ENCODE measurements at places on chromosomes 6 and 20.

GRCh38 chr6:135537741-135538301 is 40.3 kb upstream of the AHI1 start:
- no peak for DNase-seq

DNA sequence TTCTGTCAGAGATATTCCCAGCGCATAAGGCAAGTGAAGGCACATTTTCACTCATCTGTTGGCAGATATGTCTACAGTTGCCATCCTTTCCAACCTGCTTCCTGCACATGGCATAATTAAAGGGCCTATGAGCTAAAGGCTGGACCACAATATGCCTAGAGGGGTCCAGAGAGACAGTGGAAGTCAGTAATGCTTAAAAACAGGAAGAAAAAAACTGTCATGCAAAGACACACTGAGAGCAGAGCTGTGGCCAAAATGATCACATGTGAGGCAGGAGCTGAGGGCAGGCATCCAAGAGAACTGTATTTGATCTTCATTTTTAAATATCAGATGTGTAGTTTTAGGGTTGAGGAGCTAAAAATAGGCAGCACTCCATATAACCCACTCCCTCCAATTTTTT is 125.0 kb upstream of the BACH2 start:
- no peak for DNase-seq

- DNase-seq: no peak
Measured at GRCh38 chr6:53664623-53665022, 933 bp downstream of the KLHL31 start.

DNA sequence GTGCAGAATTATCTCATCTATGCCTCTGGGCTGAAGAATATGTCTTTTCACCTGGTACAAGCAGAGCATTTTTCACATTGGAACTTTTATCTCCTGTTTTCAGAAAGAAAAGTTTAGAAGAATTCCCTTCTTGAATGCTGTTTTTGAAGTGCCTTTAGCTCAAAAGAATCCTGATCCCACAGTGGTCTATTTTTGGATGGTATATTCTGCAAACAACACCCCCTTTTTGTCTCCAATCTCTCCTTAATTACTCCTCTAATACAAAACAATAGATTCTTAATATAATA is 57.7 kb upstream of the HFE start:
- no peak for DNase-seq

- peak; percentile 86 for DNase-seq
Measured at GRCh38 chr6:27388293-27389197, at the start of gene ZNF391. ZNF391 (plus strand) TSS chr6:27388759; CDS start chr6:27400371, 11,612 bp downstream.

- DNase-seq: no peak
Measured at GRCh38 chr6:18405477-18406293, 18.5 kb downstream of the RNF144B start.

DNA sequence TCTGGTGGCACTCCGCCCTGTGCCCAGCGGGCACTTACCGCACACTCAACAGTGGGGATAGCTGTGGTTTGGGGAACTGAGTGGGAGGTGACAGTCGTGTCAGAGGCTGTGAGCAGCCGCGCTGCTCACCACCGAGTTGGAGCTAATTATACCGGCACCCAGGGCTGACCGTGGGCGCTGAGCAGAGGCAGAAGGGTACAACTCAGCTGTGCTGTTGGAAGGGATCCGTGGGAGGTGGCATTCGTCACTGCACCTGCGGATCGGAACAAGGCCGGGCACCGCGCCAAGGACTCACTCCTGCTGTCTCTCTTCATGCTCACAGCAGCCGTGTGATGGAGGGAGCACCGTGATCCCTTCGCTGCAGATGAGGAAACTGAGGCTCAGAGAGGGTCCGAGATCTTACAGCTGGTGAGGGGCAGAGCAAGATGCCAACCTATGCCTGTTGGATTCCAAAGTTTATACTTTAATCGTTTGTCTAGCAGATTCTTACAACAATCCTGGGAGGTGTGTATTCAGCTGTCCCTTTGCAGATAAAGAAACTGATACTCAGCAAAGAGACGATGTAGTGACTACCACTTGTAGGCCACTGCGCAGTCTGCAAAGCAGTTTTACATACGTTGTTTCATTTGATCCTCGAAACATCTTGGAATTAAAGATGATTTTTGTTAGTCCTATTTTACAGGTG is 713 bp upstream of the ELMO2 start:
- peak; percentile 94 for DNase-seq

- DNase-seq: no peak
Measured at GRCh38 chr6:3701631-3702030, 49.9 kb downstream of the PXDC1 start.

GRCh38 chr6:130128326-130128725 is 94.4 kb downstream of the SAMD3 start:
- no peak for DNase-seq

DNA sequence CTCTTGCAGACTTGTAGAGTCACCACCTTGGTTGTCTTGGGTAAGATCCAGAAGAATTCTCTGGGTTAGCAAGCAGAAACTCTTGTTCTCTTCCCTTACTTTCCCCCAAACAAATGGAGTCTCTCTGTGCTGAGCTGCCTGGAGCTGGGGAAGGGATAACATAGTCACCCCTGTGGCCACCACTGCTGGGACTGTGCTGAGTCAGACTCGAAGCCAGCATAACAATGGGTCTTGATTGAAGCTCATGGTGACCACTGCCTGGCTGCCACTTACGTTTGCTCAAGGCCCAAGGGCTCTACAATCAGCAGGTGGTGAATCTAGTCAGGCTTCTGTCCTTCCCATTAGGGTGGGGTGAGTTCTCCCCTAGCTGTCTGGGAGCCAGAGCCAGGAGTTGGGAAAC is 15.4 kb upstream of the ERVFRD-1 start:
- no peak for DNase-seq

DNA sequence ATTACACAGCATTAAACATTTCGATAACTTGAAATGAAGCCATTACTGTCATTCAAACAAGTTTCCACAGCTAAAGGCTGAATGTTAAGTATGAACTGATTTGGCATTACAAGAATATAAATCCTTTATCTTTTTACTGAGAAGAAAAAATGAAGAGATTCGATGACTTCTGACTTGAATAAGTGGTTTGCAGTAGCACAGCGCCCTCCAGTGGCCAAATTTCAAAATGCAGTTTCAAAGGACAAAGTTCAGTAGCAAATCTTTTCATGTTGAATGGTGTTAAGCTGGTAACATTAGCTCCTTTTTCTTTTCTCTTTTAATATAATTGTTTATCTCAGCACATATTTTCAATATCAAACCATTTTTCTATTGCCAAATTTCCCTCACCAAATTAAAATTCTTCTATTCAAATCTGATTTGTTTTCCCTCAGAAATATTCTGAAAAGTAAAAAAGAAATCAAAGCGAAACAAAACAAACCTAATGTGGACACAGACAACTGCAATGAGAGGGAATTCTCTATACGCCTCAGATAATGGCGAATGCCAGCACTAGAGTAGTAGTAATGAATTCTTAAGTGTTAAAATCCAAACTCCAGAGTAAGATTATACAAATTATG is 145.7 kb downstream of the BTBD9 start:
- peak; percentile 80 for DNase-seq

- DNase-seq: peak; percentile 68
Measured at GRCh38 chr20:22446613-22447446, 137.5 kb downstream of the FOXA2 start.

- peak; percentile 9 for DNase-seq
Measured at GRCh38 chr6:165835410-165835851, 172.4 kb upstream of the PDE10A start.

DNA sequence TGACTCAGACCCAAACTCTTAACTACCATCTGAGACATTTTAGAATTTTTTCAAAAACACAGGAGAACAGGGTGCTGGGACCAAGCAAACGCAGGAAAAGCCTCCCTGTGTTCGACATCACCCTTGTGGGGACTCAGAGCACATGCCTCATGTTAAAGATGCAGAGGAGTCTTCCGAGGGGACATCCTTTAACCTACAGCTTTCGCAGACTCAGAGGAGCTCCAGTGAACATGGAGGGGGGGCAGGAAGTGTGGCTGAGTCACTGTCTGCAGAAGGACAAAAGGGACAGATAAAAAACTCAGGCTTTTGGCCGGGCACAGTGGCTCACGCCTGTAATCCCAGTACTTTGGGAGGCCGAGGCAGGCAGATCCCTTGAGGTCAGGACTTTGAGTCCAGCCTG is 15.1 kb downstream of the BMP7 start:
- DNase-seq: no peak

- DNase-seq: no peak
Measured at GRCh38 chr20:32395066-32395465, 36.9 kb downstream of the ASXL1 start.

- DNase-seq: no peak
Measured at GRCh38 chr6:143970456-143971218, 37.4 kb downstream of the PLAGL1 start.

DNA sequence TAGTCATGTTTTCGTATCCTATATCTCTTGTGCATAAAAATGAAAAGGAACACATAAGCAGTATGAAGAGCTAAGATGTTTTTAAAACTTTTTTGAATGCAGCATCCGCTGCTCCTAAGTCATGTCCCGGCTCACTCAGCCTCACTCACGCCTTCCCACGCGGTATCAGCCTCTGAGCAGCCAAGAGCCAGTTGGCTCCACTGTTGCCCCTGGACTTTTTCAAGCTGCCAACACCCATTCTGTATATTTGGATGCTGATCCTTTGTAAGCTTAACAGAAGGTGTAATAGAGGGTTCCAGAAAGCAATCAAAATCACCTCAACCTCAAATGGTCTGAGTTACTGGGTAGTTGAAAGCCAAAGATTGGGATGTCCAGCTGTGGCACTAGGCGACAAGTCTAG is 139.3 kb downstream of the TTLL2 start:
- DNase-seq: no peak

GRCh38 chr20:50373674-50374286 is 136.4 kb upstream of the PTPN1 start:
- DNase-seq: no peak

DNA sequence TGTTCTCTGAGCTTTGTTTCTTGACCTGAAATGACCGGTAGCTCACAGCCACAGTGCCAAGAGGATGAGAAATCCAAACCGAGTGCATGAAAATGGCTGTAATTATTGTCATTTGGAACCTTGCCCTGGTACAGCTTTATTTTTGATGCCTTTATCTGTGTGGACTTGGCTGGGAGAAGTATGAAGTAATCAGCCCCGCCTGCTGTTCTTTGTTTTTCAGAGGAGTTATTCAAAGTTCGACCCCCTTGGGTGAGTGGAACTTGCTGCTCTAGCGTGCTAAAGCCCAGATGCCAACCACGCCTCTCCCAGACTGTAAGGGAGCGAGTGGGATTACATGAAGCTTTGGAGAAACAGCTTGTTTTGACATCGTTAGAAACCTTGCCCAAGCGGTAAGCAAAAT is 48.3 kb downstream of the ECT2L start:
- no peak for DNase-seq

DNA sequence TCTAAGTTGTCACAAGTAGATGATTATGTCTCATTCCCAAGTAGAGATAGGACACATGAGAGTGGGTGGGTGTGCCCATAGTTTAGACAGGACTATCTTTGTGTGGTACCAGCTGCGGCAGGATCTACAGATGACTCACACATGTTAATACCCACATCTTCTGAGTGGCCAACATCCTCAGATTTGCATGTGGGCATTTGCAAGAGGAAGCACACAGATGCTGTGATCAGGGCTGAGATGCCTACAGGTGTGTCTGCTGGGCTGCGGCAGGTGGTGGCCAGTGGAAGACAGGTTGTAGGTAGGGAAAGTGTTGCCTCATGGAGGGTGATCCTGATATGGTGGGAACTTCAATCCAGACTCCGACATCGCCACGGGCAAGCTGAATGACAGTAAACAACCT is 50.8 kb downstream of the UTRN start:
- DNase-seq: no peak

- DNase-seq: no peak
Measured at GRCh38 chr6:40391086-40391485, 196.1 kb downstream of the LRFN2 start.

- DNase-seq: no peak
Measured at GRCh38 chr6:39861663-39862062, 69.5 kb downstream of the DAAM2 start.

- DNase-seq: peak; percentile 91
Measured at GRCh38 chr6:108589244-108589791, 28.6 kb downstream of the FOXO3 start.

DNA sequence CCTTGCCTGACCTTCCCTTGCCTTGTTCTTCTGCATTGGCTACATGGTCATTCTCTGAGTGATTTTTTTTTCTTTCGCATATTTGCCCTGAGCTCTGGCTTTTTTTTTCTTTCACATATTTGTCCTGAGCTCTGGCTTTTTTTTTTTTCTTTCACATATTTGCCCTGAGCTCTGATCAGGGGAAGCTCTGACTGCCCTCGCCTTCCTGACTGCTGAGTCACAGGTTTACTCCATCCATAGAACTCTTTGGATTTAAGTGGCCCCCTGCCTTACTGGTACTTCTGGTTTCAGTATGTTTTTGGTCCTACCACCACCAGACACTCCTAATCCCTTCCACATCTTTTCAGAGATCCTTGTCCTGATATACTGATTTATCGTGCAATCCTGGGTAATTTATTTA is 201.1 kb downstream of the OGFRL1 start:
- peak; percentile 45 for DNase-seq

GRCh38 chr6:51057296-51057695 is 238.6 kb downstream of the TFAP2B start:
- no peak for DNase-seq

- DNase-seq: no peak
Measured at GRCh38 chr6:33591424-33592032, 11.5 kb upstream of the BAK1 start.

DNA sequence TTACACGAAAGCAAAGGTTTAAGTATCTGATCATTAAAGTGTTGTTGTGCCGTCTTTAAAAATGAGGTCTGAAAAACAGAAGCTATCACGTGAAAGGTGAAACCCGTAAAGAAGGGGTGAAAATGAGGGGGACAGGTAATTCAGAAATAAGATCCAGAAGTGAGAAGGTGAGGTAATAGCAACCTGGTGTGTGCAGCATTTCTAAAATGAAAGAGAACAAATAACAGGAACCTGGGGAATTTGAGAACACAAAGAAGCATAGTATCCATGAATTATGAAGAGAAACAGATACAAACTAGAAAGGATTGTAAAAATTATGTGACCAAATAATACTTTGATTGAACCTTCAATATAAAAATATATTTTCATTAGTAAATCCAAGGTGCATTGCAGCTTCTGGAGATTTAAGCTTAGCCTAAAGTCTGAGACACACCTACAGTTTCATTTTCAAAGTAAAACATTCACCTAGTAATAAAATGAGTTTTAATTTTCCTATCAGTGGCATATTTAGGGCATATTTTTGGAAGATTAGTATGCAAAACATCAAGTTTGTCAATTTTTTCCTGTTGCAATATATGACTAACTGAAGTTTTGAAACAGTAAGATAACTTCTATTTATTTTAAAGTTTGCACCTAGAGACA is 1.4 kb downstream of the HEY2 start:
- DNase-seq: no peak

DNA sequence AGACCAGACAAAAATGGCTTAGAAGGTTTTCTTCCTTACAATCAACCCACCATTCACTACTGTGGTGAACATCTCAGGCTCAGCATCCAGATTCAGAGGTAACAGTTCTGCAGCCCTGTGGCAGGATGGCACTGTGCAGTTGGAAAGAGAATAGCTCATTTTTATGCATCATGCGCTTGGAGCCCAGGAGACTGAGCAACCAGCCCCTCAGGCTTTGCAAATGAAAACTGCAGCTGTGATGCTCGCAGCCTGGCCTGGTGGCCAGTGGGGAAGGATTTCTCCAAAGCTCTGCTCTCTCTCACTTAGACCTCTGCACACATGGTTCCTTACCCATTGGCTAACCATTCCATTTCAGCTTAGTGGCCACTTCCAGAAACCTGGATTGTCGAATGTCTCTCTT is 45.8 kb downstream of the GABRR2 start:
- DNase-seq: no peak

GRCh38 chr20:24746351-24746685 is 202.8 kb upstream of the CST7 start:
- peak; percentile 98 for DNase-seq

- no peak for DNase-seq
Measured at GRCh38 chr20:43542674-43543073, 16.2 kb upstream of the SGK2 start.
